ENCODE measurements at places on chromosomes 6 and 20.

DNA sequence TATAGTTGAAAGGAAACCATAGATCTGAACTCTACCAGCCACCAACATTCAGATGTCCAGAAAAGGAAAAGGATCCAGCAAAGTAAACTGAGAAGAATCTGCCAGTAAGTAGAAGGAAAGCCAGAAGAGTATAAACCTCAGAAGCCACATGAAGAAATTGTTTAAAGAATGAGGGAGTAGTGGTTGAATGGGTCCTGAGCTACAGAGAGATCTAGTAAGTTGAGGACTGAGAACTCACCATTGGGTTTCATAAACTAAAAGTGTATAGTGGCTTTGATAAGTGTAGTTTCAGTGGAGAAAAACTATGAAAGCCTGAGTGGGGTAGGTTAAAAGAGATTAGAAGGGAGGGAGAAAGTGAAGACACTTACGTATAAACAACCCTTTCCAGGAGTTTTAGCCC lies 32.0 kb upstream of the SUMO4 start:
- DNase-seq, result no peak

DNA sequence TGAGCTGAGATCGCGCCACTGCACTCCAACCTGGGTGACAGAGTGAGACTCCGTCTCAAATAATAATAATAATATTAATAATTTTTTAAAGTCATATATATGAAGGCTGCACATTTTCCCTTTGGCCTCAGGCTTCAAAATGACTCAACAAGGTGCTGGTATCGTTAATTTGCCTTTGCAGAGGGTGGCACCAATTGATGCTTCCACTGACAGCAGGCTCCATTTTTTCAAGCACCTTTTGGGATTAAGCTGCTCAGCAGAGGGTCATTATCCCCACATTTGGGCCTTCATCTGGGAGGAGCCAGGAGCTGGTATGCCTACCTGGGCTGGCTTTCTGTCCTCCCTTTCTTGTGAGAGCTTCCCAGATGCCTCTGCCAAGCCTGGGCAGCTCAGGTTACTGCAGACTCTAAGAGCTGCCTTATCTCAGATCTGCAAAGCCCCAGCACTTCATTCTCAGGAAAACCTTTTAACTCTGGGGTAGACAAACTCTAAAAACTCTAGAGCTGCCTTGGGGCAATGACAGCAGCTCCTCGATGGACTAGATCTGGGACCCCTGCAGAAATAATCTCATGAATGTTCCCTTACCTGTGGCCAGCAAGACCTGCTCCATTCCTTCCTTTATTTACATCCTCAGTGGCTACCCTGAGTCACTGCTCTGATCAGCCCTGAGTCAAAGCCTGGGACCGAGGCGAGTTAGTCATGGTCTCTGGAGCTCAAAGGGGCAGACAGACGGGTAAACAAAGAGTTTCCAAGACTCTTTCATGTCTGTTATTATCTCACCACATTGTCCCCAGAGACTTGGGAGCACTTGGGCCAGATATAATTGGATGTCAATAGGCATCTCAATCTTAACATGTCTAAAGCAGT lies 80.0 kb upstream of the EYA2 start:
- DNase-seq, result no peak

GRCh38 chr20:57392512-57393271 lies 1.5 kb downstream of the RBM38 start:
- DNase-seq, result peak; percentile 67

GRCh38 chr6:90403489-90404381 lies 107.1 kb upstream of the BACH2 start:
- no peak for DNase-seq

DNA sequence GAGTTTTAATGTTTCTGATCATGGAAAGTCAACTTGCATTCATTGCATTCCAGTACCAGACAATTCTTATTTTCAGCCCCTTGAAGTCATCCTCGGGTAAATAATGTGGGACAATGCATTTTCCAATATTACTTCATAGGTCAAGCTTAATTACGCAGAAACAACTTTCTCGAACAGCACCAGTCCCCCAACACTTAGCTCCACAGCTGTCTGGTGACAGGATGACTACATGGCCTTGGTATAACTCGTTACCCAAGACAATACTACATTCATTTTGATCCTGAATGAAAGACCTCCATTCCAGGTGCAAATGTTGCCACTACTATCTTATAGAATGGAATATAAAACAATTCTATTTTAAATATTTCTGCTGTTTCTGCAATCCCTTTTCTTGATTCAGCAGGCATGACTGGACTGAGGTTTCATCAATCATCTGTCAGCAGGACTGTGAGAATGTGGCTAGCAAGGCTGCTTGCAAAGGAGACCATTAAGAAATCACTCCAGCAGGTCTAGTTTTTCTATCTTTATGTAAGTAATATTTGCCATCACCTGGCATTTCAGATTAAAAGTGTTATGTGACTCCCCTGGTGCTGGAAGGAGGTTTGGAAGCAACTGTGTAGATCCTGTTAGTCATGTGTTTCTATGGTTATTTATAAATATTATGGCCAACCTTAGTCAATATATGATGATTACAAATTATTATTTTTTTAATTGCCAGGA lies 147.9 kb downstream of the HAO1 start:
- DNase-seq, result no peak

- no peak for DNase-seq
Measured at GRCh38 chr6:16473908-16474771, 235.8 kb downstream of the GMPR start.

DNA sequence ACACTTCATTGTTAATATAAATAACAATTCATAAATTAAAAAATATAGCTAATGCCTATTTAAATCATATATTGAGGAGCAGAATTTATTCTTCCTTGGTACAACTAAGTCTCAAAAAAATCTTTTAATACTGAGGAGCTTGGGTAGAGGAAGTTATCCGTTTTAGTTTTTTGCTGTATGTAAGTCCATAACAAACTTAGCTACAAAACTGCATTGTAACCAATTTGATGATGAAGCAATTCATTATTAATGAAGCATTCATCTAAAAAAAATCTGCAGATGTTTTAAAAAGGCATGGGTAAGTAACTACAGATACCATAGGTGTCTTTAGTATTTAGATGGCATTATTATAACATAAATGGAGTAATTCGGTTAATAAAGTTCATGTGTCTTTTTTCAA lies 1.3 kb downstream of the KHDRBS2 start:
- no peak for DNase-seq

DNA sequence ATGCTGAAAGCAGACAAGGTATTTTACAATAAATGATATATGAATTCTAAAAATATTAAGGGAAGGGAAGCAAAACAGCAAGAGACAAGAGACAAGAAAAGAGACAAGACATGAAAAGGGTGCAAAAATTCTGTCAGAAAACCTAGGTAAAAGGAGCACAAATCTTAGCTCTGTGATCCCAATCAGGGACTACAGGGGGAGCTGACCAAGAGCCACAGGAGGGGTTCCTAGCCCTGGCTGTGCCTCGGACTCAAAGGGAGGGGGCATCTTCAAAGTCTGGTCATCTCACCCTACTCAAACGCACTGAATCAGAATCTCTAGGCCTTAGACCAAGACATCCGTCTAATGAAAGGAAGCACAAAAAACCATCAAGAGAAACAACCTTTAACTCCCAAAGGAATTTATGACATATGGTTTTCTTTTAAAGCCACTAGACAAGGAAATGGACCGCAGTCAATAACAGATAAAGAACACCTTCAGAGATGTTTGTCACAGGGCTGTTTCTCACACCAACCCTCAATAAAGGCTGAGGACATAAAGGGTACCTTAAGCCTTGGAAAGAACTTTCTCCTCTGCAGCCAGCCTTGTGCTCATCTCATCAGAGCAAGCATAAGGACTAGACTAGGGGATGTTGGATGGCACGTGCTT lies 130.4 kb upstream of the CDYL start:
- no peak for DNase-seq

GRCh38 chr6:125165256-125165655 lies 11.7 kb downstream of the TPD52L1 start:
- DNase-seq, result no peak

DNA sequence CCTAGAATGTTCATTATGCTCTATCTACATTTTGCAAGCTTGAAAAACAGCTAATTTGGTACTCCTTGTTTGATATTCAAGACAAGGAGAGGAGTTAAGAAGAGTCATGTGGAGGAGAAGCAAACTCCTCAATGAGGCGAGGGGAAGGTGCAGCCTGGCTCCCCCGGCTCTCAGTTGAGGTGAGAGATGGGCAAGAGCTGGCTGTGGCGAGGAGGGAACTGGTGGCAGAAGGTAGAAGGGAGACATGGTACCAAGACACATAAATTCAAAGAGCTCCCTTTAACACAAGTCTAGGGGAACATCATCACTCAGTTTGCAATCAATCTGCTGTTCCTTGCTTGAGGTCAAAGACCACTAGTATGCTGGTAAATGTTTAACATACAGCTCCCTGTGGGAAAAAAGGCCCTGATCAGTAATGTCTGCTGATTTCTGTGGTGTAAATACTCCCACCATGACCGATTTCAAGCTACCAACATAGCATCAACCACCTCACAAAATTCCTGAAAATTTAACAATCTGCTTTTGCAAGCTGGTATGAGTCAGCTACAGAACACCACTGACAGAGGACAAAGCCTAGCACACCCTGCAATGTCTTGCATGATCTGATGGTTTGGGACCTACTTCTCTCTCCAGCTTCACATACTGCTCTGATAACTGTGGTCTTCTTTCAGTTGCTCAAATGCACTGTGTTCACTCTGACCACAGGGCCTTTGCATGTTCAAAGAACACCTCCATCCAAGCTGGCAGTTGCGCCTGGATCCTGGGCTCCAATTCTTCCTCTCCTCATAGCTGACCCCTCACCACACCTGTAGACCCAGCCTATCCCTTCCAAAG lies 516.3 kb upstream of the CHD6 start:
- DNase-seq, result no peak

GRCh38 chr20:57797401-57797800 lies 87.6 kb upstream of the PMEPA1 start:
- no peak for DNase-seq

DNA sequence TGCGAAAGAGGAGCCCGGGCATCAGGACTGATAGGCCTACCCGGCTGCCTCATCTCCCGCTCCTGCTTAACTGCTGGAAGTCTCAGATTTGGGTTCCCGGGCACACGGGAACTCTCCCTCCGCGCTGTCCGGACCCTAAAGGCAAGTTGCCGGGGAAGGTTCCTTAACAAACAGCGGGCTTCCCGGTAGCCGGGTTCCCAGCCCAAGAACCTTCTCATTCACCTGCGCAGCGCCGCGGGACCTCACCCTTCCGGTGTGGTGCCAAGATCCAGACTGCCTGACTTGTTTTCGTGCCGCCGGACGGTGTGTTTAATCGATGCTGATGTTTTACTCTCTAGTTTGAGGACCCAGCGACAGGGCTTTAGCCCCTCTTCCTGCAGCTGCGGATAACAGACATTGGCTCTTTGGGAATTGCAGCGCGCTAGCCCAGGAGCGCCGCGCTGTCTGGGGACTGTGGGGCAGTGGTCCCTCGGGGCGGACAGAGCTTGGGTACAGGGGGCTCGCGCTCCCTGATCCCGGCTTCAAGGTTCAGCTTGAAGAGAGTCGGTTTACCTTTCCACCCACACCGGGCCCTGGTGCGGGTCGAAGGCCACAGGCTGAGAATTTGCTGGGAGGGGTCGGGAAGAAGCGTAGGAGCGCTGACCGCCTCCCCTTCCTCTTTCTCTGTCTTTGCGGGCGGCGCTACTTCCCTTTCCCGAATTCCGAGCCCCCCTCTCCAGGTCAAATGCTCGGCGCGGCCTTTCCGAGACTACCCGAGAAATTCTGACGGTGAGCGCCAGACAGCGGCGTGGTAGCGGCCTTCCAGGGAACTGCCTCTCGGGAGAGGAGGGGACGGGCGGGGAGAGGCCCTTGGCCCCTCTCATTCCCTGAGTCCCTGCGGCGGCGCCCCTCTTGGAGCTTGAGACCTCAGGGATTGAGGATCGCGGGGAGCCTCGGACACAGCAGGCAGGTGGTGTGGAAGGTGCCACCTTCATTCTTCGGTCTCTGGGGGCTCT lies 17.2 kb downstream of the ABT1 start:
- DNase-seq, result no peak

DNA sequence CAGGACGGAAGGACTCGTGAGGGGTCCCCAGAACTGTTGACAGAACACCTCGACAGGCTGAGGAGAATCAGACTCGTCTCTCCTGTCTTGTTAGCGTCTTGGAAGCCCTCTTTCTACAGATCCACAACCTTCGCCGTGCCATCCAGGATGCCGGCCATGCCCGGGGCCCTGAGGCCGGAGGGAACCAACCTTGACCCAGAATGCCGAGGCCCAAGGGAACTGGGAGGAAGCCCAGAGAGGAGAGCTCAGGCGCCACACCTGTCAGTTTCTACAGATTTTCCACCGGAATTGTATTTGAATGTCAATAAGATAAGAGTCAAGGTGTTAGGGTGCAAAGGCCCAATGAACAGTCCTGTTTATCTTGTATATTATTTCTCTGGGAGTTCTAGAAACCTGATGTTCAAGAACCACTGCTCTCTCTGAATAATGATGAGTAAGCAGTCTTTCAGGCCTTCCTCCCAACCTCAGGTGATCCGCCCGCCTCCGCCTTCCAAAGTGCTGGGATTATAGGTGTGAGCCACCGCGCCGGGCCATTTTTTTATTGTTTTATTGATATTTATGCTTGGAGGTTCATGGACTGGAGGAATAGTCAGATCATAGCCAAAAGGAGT lies 799 bp upstream of the ME1 start:
- DNase-seq, result no peak

DNA sequence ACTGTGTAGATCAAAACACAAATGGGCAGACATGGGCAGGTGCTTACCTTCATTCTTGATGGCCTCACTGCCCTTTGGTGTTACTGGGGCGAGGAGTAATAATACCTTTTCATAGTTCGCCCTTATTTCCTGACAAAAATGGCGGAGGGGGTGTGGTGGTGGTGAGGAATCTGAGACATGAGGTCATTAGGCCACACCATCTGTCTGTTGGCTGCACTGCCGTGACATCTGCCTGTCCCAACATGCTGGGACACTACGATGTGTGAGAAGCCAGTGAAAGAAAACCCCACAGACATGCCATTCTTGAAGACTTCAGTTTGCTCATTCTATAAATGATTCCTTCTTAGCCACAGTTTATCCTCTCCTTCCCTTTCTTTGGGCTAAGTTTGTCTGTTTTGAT lies 13.4 kb upstream of the MAPRE1 start:
- DNase-seq, result no peak

Measured in activated T-cell treated with anti-CD3 and anti-CD28 coated beads for 1 hour (primary cell).